ENCODE measurements at places on chromosomes 1 and 21.

DNA sequence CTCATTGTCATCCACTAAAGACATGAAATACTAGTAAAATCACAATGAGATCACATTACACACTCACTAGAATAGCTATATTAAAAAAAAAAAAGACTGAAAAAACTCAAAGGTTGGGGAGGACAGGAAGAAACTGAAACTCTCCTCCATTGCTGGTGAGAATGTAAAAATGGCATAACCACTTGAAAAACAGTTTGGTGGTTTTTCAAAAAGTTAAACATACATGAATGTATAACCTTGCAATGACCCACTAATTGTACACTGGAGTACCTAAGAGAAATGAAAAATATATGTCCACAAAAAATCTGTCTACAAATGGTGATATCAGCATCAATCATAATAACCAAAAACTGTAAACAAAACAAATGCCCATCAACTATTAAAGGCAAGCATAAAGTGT is 44.0 kb downstream of the NRIP1 start:
- no peak for DNase-seq

- DNase-seq: peak; percentile 99
These were observed 6.2 kb upstream of the ANKRD35 start for GRCh38 chr1:145891587-145892485.

DNA sequence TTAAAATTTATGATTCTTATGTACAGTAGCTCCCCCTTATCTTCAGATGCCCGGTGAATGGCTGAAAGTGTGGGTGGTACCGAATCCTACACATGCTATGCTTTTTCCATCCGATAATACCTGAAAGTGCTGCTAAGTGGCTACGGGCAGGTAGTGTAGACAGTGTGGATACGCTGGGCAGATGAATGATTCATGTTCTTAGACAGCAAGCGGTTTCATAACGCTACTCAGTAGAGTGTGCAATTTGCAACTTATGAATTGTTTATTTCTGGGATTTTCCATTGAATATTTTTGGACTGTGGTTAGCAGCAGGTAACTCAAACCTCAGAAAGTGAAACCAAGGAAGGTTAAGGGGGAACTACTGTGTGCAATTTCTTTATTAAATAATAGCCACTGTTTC is 7.5 kb downstream of the PCP4 start:
- DNase-seq: no peak

DNA sequence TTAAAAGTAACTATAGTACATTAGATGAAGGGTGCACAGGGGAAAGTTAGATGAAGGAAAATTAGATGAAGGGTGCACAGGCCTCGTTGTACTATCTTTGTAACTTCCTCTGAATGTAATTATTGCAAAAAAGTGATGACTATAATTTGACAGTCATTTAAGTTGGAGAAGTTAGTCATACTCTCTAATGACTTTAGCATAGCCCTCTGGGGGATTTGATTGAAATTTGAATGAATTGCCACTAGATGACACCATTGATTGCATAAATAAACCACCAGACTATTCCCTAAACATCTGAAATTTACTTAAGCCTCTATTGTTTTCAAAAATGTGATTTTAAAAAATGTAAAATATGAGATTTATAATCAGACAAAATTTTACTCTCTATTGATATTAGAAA is 102.6 kb downstream of the TPR start:
- DNase-seq: no peak

DNA sequence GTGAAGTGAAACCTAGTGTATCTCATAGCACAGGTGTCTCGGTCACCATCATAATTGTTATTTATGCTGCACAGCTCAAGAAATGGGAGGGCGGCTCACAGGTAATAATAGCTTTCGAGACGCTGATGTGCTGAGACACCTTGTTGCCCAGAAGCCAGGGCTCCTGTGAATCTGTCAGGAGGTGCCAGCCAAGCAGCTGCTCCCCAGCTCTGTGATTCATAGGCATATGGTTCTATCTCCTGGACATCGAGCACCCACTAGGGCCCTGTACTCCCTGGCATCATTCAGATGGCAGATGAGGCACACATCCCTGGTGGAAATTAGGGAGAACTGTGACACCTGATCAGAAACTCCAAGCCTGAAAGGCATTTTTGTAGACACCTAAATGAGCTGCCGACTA is 53.5 kb downstream of the SYT6 start:
- no peak for DNase-seq

GRCh38 chr21:42305707-42306147 is 9.5 kb downstream of the TFF3 start:
- no peak for DNase-seq

DNA sequence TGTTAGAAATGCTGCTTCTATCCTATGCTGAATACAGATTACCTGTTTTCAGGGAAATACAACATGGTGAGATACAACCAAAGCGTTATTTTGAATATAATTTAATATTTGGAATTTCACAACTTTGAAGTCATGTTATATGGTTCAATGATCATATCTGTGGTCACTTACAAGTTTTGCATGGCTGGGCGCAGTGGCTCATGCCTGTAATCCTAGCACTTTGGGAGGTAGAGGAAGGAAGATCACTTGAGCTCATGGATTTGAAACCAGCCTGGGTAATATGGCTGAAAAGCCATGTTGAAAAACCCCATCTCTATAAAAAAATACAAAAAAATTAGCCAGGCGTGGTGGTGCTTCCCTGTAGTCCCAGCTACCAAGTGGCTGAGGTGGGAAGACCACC is 57.9 kb downstream of the DOP1B start:
- DNase-seq: no peak

DNA sequence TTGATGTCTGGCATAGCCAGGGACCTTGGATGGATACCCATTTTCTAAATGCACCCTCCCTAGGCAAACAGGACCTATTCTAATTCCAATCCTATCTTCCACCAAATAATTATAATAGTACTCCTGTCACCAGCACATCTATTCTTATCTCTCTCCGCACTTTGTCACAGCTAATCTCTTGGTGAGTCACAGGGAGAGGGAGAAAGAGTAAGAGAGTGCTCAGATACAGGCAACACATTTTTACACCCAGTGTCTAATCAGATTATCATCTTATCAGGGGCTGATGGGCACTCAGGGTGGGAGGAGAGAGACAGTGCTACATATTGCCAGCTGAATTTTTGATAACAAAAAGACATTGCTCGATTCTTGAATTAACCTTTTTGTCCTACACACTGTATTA is 275.0 kb upstream of the BEND5 start:
- no peak for DNase-seq

- DNase-seq: no peak
These were observed 1.2 kb downstream of the KRTAP10-4 start for GRCh38 chr21:44574457-44575306.

- peak; percentile 98 for DNase-seq
These were observed 64.8 kb downstream of the FAM163A start for GRCh38 chr1:179807691-179808485.

GRCh38 chr1:153431928-153432327 is 15.6 kb downstream of the S100A7A start:
- DNase-seq: no peak

DNA sequence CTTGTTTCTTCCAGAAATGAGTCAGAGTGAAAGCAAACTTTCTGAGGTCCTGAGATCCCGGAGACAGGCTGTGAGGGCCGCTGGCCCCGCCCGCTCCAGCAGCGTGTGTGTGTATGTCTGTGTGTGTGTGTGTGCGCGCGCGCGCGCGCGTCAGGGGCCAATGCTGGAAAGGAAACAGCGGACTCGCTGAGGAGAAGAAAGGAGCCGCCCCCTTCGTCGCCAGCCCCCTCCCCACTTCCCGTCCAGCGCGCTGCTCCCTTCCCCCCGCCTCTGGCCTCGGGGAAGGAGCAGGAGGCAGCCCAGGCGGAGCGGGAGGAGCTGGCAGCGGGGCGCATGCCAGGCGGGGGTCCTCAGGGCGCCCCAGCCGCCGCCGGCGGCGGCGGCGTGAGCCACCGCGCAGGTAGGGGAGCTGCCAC is at the start of gene DISC1:
Gene DISC1, plus strand, starts transcription at position 256 of the 416 bp plus-strand sequence. Its CDS starts 78 bp downstream, at position 334.
- peak; percentile 94 for DNase-seq

- DNase-seq: peak; percentile 11
These were observed 18.3 kb upstream of the PLEKHA6 start for GRCh38 chr1:204377800-204378668.

DNA sequence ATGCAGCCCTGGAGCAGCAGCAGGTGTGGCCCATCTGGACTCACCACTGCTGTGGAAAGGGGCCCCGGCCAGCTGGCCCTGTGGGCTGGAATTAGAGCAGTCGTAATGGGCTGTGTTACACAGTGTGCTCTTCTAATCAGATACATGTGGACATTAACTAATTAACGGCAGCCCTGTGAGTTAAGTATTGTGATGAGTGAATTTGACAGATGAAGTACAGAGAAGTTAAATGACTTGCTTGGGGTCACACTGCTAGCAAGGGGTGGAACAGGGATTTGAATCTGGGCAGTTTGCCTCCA is 58.6 kb downstream of the MDM4 start:
- peak; percentile 34 for DNase-seq

GRCh38 chr1:157437296-157437695 is 115.0 kb downstream of the FCRL5 start:
- no peak for DNase-seq

DNA sequence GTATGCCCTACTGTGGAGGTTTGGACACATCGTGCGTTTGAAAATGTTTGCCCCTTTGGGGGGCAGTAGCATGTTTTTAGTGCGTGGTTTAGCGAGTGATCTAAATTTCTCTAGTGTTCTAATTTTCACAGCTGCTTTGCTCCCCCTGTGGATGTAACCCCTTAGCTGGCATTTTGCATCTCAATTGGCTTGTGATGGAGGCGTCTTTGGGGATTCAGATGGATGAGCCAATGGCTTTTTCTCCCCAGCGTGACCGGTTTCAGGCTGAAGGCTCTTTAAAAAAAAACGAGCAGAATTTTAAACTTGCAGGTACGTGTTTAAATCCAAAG is 836 bp downstream of the CDC7 start:
- no peak for DNase-seq

GRCh38 chr1:234875953-234876855 is 252.4 kb downstream of the TOMM20 start:
- peak; percentile 94 for DNase-seq

GRCh38 chr21:35573472-35574374 is 486.6 kb downstream of the SETD4 start:
- DNase-seq: peak; percentile 79

DNA sequence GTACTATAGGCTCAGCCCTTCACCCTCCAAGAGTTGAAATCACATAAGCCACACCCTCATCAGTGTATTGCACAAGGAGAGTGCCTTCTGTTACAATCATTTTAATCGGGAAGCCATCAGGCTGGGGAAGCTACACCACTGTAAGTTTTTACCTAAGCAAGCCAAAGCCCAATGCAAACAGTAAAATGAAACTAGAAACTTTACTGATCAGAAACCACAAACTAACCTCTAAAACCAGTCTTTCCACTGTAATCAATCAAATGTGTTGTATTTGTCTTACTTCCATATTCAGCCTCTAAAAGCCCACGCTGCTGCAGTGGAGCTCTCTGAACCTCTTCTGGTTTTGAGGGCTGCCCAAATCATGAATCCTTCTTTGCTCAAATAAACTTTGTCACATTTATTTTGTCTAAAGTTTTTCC is 26.2 kb downstream of the CAPN8 start:
- no peak for DNase-seq

GRCh38 chr1:41022424-41022823 is 899 bp upstream of the SLFNL1 start:
- no peak for DNase-seq

DNA sequence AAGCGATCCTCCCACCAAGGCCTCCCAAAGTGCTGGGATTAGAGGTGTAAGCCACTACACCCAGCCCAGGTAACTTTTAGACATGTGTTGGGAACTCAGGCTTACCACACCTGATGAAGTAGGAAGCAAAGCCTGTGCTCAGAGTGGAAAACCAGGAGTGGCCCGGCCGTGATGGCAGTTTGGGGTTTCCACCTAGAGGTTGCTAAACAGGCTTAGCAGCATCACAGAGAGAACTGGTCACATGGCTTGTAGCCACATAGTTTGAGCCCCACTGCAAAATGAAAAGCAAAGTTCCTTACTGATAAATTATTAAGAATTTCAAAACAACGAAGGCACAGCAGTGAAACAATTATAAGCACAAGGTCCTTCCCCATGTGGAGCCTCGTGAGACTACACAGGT is 142.6 kb upstream of the CXADR start:
- no peak for DNase-seq

DNA sequence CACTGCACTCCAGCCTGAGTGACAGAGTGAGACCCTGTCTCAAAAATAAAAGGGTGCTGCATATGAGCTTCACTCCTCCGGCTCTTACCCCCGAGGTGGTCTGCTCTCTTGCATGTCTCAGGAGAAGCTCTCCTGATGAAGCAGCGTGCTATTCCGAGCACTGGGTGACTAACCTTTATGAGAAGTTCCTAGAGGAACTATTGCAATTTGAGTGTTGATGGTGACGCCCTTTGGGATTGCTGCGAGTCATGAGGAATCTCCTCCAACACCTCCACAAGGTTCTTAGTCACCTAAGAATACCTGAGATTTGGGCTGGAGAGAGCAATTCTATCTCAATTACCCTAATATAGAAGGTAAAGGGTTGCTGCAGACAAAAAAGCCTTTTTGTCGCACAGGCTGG is 40.8 kb upstream of the TINAGL1 start:
- no peak for DNase-seq

GRCh38 chr1:9920606-9921005 is 10.5 kb upstream of the CTNNBIP1 start:
- no peak for DNase-seq

DNA sequence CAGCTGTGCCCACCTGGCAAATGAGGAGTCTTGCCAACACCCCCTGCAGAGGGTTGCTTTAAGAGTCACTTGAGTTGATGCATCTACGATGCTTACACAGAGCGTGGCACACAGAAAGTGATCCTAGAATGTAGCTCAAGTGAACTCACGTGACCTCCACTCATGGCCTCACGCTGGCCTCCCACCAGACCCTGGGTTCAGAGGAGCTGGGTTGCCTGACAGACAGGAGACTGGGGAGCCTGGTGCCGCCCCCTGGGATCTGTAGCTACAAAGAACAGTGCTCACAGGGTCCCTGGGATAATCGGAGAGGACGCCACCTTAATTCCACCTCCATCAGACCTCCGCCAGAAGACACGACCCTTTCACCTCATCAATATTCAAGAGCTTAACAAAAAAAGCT is 81.4 kb upstream of the CASZ1 start:
- no peak for DNase-seq

- no peak for DNase-seq
These were observed 1.2 kb downstream of the SH3BGR start for GRCh38 chr21:39452970-39453342.

- DNase-seq: no peak
These were observed 15.4 kb downstream of the TIE1 start for GRCh38 chr1:43315963-43316737.

DNA sequence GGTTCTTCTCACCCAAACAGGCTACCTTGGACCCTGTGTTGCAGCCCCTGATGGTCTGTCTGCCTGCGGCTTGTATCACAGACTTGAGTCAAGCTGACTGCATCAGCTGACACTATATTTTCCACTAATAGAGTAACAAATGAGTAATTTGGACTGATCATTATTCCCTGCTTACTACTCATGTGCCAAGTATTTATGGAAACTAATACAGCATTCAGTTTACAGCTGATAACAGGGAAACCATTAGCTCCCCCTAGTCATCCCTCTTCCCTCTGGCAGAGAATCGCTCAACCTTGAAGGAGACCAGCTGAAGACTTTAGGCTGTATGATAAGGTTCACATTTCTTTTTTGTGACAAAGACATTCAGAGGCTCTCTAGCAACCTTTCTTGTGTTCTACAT is 116.6 kb upstream of the SYT6 start:
- no peak for DNase-seq

- no peak for DNase-seq
These were observed 25.3 kb downstream of the YARS1 start for GRCh38 chr1:32791881-32792280.

- no peak for DNase-seq
These were observed 510.8 kb upstream of the B3GALT2 start for GRCh38 chr1:193697115-193697762.

GRCh38 chr1:169928438-169929209 is 34.9 kb upstream of the SCYL3 start:
- DNase-seq: peak; percentile 59
